ENCODE measurements at places on chromosomes 5 and 9.

- no peak for DNase-seq
Measured at GRCh38 chr5:82717738-82718137, 359.5 kb downstream of the TMEM167A start.

- no peak for DNase-seq
Measured at GRCh38 chr9:120152295-120152694, 427.7 kb downstream of the CDK5RAP2 start.

DNA sequence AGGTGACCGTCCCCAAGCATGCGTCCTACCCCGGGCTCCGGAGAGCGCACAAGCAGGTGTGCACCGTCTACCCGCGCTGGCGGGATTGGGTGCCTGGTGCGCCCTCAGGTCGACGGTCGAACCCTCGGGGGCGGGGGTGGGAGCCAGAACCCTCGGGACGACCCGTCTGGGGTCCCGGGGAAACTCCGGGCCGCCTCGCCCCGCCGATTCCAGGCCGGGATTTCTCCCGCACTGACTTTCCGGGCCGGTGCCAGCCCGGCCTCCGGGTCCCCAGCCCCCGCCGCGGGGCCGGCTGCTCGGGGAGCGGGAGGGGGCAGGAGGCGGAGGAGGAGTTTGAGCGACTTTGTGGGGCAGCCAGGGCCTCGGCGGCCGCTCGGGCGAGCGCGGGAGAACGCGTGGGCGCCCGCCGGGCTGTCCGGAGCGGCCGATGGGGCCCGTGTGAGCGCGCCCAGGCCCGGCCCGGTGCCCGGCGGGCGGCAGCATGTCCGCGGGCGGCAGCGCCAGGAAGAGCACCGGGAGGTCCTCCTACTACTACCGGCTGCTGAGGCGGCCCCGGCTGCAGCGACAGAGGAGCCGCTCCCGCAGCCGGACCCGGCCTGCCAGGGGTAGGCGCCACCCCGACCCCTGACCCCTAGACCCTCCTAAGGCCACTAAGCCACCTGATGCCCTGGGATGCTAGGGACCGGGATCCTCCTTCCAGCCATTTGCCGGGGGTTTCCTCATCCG, at the start of gene DAB2IP:
Gene DAB2IP, plus strand, starts transcription at position 340 of the 726 bp plus-strand sequence. Its CDS starts 142 bp downstream, at position 482.
- DNase-seq, result no peak

DNA sequence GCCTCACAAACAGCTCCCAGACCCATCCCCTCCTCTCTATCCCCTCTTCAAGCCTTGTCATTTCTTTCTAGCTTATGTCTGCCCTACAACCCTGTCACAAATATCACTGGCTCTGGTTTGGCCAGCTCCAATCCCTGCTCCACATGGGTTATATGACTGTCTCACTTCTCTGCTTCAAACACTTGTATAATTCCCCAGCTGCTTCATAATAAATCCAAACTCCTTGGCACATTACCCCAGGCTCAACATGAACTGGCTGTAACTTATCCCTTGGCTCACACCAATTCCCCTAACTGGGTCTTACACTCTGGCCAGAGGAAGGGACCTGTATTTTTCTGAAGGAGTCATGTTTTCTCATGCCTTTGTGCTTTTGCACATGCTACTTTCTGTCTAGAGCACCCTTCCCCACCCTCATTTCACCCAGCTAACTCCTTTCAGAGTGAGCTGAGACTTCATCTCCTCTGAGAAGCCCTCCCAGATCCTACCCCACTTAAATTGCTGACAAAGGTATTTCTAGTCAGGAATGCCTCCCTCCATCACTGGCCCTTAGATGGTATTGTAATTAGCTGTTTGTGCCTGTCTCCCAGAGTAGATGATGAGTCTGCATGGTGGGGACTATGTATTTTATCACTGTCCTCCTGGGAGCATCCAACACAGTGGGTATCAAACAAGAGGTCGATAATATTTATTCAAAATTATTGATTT, 5.3 kb downstream of the PRXL2C start:
- no peak for DNase-seq

GRCh38 chr5:36373527-36374086, 71.9 kb upstream of the RANBP3L start:
- DNase-seq, result peak; percentile 70

GRCh38 chr5:177035976-177036375, 13.5 kb downstream of the ZNF346 start:
- no peak for DNase-seq

DNA sequence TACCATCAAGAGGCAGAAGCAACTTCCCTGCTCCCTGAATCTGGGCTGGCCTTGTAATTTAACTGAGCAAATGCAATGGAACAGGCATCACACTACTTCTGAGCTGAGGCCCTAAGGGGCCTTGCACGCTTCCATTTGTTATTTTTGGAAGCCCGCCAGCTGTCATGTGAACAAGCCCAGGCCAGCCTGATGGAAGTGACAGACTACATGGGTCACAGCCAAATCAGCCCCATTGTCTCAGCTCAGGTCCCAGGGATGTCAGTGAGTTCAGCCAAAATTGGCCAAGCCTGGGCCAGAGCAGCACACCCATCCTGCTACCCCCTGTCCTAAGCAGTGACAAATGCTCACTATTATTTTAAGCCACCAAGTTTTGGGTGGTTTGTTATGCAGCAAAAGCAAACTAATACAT, 72.8 kb downstream of the PRRT1B start:
- DNase-seq, result no peak
